IMR-90 (cell line): ENCODE measurements at places on chromosomes 3 and 15. TPM values are rescaled to one million over a fixed set of nuclear protein-coding genes. Genes with fewer than 3 reads are reported as not detected.

Gene NEK10
- 6.6 and 7.5 TPM in 2 replicates for total RNA-seq

Gene MAP3K13
- 17.6 and 19.2 TPM in 2 replicates for total RNA-seq

GRCh38 chr15:84570164-84570735 is 30.6 kb upstream of the ZSCAN2 start:
- no peak for DNase-seq

DNA sequence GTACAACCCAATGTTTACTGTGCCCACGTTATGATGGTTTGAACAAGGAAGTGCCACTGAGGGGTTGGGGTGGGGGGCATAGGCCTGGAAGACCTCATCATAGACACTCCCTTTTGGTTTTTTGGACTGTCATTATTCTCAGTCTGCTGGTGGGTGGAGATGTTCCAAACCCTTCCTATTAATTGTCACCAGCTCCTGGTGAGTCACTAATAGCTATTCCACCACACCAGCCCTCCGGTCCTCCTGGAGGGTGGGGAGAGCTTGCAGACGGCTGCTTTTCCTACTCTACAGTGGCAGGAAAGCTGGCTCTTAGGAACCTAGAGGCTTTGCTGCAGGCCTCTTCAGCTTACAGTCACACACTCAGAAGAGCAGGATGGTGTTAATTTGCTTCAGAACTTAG is 9.0 kb upstream of the COPG1 start:
- no peak for DNase-seq

DNA sequence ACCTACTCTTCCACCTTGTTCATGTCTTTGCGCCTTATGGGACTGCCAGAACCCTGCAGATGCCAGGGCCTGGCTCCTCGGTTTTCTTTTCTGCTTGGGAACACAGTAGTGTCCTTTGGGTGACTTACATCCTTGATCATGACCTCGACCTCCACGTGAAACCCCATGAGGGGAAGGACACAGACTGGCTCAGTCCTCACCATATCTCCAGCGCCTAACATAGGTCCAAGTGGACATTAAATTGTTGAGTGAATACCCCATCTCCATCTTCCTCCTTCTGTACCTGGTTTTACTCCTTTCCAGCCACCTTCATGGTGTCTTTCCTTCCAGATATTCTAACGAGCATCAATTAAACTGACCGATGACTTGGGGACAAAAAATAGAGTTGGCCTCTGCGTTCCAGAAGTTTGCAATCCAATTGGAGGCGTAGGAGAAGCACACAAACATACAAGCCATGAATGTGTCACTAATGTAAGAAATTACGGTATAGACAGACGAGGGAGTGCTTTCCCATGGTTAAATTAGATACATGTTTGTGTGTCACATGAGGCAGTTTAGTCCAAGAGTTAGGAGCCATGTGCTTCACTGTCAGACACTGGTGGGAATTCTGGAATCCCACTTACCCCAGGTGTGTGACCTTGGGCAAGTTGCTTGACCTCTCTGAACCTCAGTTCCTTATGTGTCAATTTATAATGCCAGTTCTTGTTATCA is 907 bp upstream of the HERC1 start:
- no peak for DNase-seq

DNA sequence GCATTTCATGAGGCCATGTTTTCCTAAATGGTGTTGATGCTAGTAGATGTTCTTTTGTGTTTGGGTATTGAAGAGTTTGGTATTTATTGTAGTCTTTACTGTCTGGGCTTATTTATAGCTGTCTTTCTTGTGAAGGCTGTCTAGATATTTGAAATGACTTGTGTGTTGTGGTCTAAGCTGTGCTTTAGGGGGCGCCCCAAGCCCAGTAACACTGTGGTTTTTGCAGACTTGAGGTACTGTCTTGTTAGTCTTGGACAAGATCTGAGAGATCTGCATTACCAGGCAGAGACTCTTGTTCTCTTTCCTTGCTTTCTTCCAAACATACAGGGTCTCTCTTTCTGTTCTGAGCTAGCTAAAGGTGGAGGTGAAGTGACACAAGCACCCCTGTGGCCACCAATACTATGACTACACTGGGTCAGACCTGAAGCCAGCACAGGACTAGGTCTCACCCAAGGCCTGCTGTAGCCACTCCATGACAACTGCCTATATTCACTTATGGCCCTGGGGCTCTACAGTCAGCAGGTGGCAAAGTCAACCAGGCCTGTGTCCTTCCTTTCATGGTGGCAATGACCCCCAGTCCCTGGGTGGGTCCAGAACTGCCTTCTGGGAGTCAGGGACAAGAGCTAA is 152.1 kb upstream of the TBC1D5 start:
- peak; percentile 45 for DNase-seq

DNA sequence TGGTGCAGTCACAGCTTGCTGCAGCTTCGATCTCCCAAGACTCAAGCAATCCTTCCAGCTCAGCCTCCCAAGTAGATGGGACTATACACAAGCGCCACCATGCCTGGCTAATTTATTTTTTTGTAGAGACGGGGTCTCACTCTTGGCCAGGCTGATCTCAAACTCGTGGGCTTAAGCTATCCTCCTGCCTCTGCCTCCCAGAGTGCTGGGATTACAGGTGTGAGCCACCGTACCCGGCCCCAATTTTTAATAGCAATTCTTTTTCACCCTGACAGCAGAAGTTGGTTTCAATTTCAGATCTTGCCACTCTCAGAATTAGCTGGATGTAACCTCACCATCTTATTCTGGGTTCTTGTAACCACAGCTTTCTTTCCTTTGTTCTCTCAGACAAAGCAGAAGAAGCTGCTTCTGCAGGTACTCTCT is 64.8 kb downstream of the TRIM71 start:
- no peak for DNase-seq

GRCh38 chr3:42214565-42215283 is 51.3 kb downstream of the CCK start:
- peak; percentile 68 for DNase-seq
